ENCODE measurements at places on chromosomes 1 and 21.
A peak's percentile ranks its signal among the peaks of the same experiment; 100 is the strongest.

DNA sequence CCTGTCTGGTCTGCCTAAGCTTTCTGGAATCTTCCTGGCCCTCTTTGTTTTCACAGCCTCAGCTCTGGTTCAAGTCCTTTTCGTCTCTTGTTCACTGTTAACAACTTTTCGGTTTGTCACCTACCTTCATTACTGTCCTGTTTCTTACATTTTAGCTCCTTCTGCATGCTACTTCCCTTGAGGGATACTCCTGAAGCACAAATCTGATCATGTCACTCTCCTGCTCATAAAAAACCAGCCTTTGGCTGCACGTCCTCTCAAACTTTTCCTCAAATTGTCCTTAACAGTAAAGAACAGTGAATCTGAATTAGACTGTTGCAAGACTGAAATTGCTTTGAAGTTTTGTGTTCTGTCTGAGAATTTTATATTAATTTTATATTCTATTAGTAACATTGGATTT lies 3.3 kb downstream of the RAVER2 start:
- DNase-seq, result no peak

GRCh38 chr1:37549341-37549740 lies 4.8 kb downstream of the SNIP1 start:
- no peak for DNase-seq

GRCh38 chr1:34270181-34270580 lies 93.5 kb downstream of the C1orf94 start:
- DNase-seq, result no peak

GRCh38 chr1:119647228-119647733 lies 785 bp downstream of the ZNF697 start:
- no peak for DNase-seq

GRCh38 chr1:57423135-57423655 lies 665 bp downstream of the DAB1 start:
- no peak for DNase-seq

GRCh38 chr1:167631386-167631935 lies 1.4 kb downstream of the RCSD1 start:
- no peak for DNase-seq

DNA sequence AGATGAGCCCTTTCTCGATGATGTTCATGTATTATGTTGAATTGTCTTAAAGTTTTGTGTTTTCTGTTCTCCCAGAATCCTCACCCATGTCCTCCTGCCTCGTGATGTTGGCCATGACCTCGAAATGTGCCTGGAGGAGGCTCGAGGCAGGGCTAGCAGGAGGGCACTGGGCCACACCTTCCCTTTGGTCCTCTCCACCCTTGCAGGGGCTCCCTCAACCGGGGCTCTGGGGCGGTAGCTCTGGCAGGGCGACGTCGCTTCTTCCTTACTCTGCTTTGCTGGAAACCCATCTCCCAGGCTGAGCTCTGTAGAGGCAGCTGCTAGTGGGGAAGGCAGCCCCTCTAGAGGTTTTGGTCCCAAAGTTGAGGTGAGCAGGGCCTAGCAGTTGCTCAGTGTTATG lies 14.3 kb downstream of the TFF3 start:
- DNase-seq, result no peak

DNA sequence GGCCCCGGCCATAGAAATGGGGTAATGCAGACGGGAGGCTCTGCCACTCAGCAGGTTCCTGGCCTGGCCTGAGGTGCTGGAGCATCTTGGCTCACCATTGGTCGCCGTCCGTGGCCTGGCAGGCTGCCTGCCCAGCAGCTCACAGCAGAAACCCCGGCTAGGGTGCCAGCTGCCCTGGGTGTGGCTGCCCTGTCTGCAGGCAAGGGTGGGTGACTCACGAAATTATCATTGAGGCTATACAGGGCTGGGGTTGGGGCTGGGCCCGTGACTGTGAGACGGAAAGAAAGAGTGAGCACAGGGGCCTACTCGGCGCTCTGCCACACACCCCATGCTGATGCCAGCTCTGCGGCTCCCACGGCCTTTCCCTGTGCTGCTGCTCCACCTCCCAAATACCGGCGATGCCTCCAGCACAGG lies 8.0 kb upstream of the PKP1 start:
- DNase-seq, result no peak

- DNase-seq, result no peak
Observed at GRCh38 chr1:207935166-207935583, 24.2 kb upstream of the CD34 start.

DNA sequence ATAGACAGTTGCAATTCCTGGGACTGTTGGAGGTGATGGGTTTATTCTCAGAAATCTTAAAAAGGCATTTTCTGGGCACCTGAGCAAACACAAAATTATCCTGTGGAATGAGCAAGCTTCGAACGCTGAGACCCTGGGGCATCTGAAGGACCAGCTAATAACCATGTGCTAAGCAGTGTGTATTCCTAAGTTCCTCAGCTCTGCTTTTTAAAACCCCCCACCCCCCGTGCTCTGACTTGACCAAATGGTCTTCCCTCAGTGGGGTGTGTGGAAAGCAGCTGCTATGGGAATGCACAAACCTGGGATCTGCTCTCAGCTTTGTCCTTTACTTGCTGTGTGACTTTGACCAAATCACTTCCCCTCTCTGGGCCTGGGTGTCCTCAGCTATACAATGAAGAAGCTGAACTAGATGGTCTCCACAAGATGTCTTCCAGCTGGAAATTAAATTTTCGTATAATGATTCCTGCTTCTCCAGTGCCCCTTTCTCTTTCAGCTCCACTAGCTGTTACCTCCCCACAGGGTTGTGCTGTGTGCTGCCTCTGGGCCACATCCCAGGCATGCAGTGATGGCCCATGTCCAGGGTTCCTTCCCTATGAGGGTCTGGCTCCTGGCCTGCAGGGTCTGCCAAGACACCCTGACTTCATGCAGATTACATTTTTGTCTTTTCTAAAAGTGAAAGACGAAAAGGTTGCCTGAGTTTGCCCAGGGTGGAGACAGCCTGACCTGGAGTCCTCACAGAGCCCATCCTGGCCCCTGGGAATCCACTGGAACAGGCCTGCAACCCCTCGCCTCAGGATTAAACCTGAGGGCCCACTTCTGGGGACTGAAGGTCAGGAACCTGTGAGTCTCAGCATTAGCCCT lies 14.9 kb upstream of the CD247 start:
- no peak for DNase-seq

DNA sequence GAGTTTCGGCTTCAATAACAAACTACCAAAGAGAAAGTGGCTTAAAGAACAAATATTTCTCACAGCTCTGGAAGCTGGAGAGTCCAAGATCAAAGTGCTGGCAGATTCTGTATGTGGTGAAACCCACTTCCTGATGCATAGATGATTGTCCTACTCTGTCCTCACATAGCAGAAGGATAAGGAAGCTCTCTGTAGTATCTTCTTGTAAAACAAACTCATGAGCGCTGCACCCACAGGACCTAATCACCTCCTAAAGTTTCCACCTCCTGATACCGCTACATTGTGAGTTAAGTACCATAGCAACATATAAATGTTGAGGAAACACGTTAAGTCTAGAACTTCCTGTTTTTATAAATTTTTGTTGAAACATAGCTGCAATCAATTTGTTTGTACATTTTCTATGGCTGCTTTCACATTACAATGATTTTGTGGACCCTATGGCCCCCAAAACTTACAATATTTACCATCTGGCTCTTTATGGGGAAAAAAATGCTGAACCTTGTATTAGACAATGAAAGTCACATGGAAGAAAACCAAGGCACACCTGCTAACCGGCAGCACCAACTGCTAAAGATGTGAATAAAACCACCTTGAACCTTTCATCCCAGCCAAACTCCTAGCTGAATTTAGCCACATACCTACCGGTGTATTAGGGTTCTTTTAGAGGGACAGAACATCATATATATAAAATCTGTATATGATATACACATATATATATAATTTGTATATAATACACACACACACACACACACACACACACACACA lies 1423.4 kb downstream of the NCAM2 start:
- DNase-seq, result no peak

- DNase-seq, result no peak
Observed at GRCh38 chr1:87869567-87869966, 540.9 kb downstream of the LMO4 start.

DNA sequence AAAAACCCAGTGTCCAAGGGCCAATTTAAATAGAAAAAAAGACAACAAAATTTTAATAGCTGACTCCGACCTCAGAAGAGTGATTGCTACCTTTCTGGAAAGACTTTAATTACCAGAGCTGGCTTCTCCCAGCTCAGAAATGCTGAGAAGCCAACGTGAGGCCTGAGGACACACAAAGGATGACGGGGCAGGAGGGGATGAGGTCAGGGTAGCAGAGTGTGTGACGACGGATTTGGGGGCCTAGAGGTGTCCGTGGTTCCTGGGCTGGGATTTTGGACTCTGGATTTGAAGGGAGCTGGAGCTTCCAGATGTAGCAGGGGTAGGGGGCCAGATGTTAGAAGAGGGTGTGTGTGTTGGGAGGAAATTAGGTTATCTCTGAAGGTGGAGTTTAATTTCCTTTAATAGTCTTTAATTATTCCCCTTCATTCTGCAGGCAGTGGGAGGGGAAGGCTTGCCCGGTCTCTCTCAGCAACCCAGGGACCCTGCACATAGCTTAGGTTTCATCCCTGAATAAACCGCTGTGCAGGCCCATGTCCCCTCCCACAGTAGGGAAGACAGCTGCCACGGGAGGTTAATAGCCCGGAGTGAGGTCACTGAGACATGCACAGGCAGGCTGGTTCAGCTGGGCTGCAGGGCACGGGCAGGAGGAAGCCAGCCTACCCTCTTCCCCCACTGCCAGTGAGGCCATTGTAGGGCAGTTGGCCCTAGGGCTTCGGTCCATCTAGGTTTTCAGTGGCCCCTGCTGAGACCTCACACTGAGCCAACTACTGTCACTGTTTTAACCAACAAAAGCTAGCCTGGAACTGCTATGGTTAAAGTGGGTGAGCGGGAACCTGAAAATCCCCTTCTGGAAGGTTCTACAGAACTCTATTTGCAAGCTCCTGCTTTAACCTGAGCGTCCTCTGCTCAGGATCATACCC lies 3.8 kb upstream of the PADI3 start:
- no peak for DNase-seq

GRCh38 chr1:178868706-178869105 lies 2.2 kb downstream of the ANGPTL1 start:
- DNase-seq, result no peak

- DNase-seq, result peak; percentile 60
Observed at GRCh38 chr21:31731857-31732596, at the start of gene SCAF4. Gene SCAF4, minus strand, starts transcription at chr21:31732118. Its CDS starts 426 bp downstream, at chr21:31731692.

- DNase-seq, result no peak
Observed at GRCh38 chr1:75472971-75473603, 137.8 kb downstream of the SLC44A5 start.

DNA sequence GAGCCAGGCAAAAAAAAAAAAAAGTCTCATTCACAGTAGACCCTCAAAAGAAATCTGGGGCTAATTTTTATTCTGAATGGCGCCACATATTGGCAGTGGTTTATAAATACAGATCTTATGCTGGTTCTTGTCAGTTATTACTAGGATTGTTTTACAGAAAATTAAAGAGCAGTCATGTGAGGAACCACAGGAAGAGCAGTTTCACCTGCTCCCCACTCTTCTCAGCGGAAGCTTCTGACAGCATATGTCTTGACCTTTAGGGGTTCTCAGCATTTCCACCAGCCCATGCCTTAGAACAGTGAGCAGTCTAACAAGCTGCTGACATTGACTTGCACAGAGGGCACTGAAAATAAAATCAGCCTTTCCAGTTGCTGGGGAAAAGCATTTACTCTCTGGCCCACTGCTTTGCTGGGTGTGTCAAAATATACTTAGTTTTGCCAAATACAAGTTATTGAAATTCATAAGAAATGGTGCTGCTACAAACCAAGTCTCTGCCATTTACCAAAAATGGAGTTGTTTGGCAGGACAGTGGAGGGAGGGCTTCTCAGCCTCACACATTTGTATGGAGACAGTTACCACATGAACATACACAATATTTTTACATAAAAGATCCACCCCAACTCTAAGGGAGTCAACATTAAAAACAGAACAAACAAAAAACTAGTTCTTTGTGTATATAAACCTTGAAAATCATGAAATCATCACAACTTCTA lies 144.2 kb downstream of the SYT2 start:
- DNase-seq, result no peak

DNA sequence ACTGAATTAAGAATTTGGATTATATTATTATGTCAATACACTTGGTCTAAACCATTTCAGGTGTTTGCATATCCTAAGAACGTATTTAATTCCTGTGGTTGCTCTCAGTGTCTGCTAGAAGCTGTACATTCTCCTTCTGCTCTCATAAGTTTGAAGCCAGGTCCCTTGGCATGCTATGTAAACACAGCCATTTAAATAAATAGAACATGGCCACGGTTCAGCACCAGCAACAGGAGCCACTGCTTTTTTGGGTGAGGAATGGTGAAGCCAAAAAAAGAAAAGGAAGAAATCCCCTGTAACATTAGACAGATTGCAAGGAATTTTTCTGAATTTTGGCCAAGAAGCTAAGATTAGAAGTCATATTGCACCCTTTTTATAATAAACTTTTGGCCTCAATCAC lies 19.1 kb downstream of the CCN1 start:
- no peak for DNase-seq
